Ascending aorta (tissue), 2 donors: ENCODE measurements at places on chromosomes 16 and 17. TPM values are rescaled to one million over a fixed set of nuclear protein-coding genes. Genes with fewer than 3 reads are reported as not detected.

Gene PITPNM3
- total RNA-seq = 10.4 TPM

Gene KRT9
- total RNA-seq = not detected

DNA sequence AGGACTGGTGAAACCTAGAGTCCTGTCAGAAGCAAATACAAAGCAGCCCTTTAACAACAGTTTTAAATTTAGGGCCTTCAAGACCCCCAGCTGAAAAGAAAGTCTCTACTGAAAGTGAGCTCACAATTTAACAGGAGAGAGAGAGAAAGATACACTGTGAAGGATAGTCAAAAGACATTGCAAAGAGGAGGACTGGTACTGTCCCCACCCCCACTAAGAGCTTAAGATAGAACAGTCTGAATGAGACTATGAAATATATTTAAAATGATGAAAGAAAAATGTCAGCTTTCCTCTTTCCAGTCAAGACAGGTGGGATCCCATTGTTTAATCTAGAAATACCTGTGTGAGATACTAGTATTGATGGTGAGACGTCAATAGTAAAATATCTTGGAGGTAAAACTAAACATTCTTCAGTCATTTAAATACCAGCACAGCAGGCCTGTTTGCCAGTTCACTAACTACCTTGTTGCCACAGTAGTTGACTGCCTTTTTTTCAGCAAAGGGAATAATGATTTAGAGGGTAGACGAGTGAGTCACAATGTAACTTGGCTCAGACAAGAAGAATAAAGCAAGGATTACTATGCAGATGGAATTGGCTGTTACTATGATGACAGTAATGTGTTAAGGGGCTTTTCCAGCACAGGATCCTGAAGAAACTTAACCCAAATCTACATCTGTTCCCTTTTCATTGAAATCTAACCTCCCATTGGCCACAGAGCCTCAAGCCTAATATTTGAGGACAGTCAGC lies 47.2 kb upstream of the RASL10B start:
- no peak for DNase-seq

GRCh38 chr17:72898725-72899124 lies 193.8 kb downstream of the SLC39A11 start:
- DNase-seq = no peak

- DNase-seq = no peak
These were observed 82.1 kb downstream of the KSR1 start for GRCh38 chr17:27538156-27538955.

DNA sequence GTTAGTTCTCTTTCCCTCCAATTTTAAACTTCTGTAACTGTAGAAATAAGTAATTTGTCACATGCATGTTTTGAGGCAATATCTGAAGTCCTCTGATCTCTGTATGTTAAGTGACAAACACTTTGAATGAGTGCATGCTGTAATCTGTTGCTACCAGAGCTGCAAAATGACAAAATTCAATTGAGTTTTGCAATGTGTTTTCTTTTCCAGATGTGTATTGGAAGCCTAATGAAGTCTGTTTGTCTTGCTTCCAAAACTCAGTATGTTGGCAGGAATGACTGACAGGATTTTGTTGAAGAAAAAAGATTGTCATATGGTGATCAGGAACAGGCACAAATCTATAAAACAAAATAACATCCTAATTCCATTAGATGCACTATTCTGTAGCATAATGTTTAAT lies 561.6 kb upstream of the CDH8 start:
- no peak for DNase-seq

- DNase-seq = no peak
These were observed 94.2 kb downstream of the HELZ start for GRCh38 chr17:67150826-67151225.

DNA sequence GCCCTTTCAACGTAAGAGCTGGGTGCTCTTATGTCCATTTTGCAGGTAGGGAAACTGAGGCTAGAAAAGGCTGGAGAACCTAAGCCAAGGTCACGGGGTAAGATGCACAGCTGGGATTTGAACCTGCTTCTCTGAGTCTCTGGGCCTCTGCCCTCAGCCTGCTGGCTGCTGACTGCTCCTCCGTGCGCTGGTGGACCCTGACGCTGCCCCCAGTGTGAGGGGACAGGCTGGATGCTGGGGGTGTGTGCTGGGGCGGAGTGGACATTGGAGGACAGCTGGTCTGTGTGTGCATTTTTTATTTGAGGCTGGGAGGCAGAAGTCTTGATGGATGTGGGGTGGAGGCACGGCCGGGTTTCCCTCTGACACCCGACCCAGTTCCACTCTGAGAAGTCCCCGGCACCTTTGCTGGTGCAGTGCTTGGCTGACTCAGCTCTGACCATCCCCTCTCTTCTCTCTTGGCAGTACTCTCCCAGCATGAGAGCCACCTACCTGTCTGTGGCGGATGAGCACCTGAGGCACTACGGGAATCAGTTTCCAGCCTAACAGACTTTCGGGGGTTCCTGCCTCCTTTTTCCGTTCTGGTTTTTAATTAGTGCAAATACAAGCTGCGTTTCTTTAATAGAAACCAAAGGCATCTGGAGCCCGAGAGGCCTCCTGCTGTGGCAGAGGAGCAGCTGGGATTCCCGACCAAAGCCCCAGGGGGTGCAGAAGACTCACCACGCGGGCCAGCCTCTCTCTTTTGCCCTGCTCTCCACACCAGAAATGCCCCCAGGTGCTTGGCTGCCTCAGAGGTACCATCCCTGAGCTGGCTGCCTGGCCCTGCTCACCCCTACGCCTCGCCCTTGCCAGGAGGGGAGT lies 14.1 kb upstream of the DNAI2 start:
- DNase-seq = no peak
